Activated CD8-positive, alpha-beta T cell treated with anti-CD3 and anti-CD28 coated beads, Interleukin-2, amount 10 ng/mL, durations not matched to agents 7 days and 5 days (primary cell): ENCODE measurements at places on chromosomes 12 and 14.

GRCh38 chr12:18146363-18146762, 56.4 kb upstream of the RERGL start:
- no peaks in the 10 kb centered on the region for H3K36me3 ChIP-seq
- DNase-seq: no peak
- H3K27me3 ChIP-seq: no peaks in the 10 kb centered on the region
- H3K4me1 ChIP-seq: no peaks in the 10 kb centered on the region

GRCh38 chr12:124745891-124746570, 117.6 kb downstream of the SCARB1 start:
- no peak overlapping the region for H3K27ac ChIP-seq
- peaks cover 37% of the 10 kb centered on the region for H3K27me3 ChIP-seq
- peaks cover 25% of the 10 kb centered on the region for H3K4me1 ChIP-seq
- no peak for DNase-seq
- H3K36me3 ChIP-seq: no peaks in the 10 kb centered on the region

DNA sequence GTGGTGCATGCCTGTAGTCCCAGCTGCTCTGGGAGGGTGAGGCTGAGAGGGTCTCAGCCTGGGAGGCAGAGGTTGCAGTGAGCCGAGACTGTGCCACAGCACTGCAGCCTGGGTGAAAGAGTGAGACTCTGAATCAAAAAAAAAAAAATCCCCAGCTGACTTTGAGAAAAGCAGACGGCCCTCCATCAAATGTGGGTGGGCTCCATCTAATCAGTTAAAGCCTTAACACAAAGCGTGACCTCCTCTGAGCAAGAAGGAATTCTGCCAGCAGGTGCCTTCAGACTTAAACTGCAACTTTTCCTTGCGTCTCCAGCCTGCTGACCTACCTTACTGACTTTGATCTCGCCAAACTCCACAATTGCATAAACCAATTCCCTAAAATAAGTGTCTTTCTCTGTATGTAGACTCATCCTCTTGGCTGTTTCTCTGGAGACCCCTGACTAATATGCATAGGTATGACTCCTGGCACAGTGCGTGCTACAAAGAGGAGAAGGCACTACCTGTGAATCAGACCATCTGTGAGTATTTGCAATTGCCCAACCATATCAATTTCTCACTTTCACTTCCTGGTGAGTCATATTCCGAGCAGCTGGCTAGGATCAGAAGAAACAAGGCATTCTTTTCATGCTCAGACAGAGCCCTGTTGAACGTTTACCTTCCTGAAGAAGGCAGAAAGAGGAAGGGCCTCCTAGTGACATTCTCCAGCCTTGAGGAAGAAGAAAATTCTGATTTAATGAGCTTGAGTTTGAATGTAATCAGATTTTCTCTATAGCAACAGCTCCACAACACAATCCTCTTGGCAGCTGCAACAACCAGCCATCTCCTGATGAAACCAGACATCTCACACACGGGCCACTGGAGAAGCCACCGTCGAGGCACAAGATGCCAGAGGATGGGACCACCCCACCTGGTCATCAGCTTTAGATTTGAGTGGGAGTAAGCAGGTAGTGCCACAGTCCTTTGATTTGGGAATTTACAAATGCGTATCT, 54.3 kb downstream of the CLMN start:
- H3K4me1 ChIP-seq: peaks cover 42% of the 10 kb centered on the region
- DNase-seq: peak; percentile 53
- peak overlapping the region; percentile 39 for H3K27ac ChIP-seq

- no peaks in the 10 kb centered on the region for H3K36me3 ChIP-seq
- H3K27ac ChIP-seq: no peak overlapping the region
- H3K4me1 ChIP-seq: no peaks in the 10 kb centered on the region
- H3K4me3 ChIP-seq: no peak overlapping the region
- peaks cover 2% of the 10 kb centered on the region for H3K27me3 ChIP-seq
- no peak for DNase-seq
These were observed 140.3 kb upstream of the FAR2 start for GRCh38 chr12:29008786-29009185.

DNA sequence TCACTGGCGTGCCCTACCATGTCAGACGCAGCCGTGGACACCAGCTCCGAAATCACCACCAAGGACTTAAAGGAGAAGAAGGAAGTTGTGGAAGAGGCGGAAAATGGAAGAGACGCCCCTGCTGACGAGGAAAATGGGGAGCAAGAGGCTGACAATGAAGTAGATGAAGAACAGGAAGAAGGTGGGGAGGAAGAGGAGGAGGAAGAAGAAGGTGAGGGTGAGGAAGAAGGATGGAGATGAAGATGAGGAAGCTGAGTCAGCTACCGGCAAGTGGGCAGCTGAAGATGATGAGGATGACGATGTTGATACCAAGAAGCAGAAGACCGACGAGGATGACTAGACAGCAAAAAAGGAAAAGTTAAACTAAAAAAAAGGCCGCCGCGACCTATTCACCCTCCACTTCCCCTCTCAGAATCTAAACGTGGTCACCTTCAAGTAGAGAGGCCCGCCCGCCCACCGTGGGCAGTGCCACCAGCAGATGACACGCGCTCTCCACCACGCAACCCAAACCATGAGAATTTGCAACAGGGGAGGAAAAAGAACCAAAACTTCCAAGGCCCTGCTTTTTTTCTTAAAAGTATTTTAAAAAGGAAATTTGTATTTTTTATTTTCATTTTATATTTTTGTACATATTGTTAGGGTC, 13.2 kb downstream of the TRIP11 start:
- no peak for DNase-seq
- H3K36me3 ChIP-seq: peaks cover 33% of the 10 kb centered on the region
- no peaks in the 10 kb centered on the region for H3K27me3 ChIP-seq
- no peak overlapping the region for H3K4me3 ChIP-seq
- no peak overlapping the region for H3K27ac ChIP-seq
- peaks cover 11% of the 10 kb centered on the region for H3K4me1 ChIP-seq

- H3K4me3 ChIP-seq: no peak overlapping the region
- no peak overlapping the region for H3K27ac ChIP-seq
- DNase-seq: peak; percentile 61
These were observed 204.7 kb downstream of the EPS8 start for GRCh38 chr12:15584366-15585041.

DNA sequence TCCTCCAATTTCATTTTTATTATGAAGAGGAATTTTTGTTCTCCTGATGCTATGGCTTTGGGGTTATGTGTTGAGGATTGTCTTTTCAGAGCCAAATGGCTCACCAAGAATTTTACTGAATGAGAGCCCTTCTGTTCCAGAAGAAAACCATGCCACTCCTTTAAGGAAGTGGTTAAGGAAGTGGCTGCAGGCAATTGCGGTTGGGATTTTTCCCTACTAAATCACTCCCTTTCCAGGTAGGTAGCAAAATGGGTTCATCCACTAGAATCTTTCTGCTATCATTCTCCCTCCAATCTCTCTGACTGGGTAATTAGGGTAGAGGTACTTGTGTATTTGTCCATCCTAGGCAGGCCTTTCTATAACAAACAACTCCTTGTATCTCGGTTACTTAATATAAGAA, 163.1 kb downstream of the TTC8 start:
- no peaks in the 10 kb centered on the region for H3K36me3 ChIP-seq
- DNase-seq: no peak
- no peak overlapping the region for H3K27ac ChIP-seq
- H3K27me3 ChIP-seq: no peaks in the 10 kb centered on the region
- no peaks in the 10 kb centered on the region for H3K4me1 ChIP-seq

GRCh38 chr12:76738824-76739579, 24.9 kb upstream of the ZDHHC17 start:
- no peak for DNase-seq
- no peaks in the 10 kb centered on the region for H3K27me3 ChIP-seq
- H3K36me3 ChIP-seq: peaks cover 2% of the 10 kb centered on the region
- no peak overlapping the region for H3K4me3 ChIP-seq
- H3K27ac ChIP-seq: no peak overlapping the region

GRCh38 chr14:30588873-30589272, 29.9 kb downstream of the G2E3 start:
- no peaks in the 10 kb centered on the region for H3K27me3 ChIP-seq
- H3K27ac ChIP-seq: peak overlapping the region; percentile 14
- no peak overlapping the region for H3K4me3 ChIP-seq
- H3K36me3 ChIP-seq: peaks cover 67% of the 10 kb centered on the region
- no peak for DNase-seq
- peaks cover 6% of the 10 kb centered on the region for H3K4me1 ChIP-seq
